RPMI7951 (cell line): ENCODE measurements at places on chromosomes 7 and 10.

DNA sequence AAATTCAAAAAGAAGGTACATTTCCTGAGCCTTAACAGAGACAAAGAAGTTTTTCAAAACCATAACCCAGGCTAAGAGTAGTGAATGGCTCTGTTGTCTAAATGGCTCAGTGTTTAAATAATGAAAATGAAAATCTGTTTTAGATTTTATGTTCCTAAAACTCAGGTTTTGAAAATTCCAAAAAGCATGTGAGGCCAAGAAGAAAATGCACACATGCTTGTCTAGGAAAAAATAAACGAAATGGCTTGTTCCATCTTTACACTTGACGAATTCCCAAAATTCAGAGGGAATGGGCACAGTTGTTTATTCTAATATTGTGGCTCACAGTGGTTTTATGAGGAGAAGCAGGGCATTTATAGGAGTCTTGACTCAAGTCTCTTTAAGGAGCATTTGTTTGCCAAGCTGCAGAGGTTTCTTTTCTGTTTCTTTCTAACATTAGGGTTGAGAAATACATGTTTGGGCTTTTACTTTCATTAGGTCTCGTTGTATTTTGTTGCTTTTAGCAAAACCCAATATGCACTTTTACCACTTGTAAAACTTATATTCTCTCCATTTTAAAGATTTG lies 527.6 kb upstream of the ANKRD30A start:
- DNase-seq, result no peak

DNA sequence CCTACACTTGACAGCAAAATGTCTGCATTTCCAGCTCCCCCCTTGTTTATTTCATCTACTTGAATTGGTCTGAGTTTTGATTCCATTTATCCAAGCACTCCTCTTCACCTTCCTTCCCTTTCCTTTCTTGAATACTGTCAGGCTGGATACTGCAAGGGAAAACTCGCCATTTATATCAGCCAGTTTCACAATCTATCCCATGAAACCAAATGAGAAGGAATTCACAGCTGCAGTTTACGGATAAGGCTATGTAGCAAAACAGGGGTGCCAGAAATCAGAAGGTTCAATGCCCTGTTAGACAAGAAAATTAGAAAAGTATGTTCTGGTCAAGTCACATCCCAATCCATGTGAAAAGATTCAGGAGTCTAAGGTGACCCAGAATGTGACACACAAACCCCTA lies 28.1 kb downstream of the CCDC6 start:
- no peak for DNase-seq

GRCh38 chr10:108775911-108776475 lies 1147.3 kb downstream of the XPNPEP1 start:
- peak; percentile 38 for DNase-seq

DNA sequence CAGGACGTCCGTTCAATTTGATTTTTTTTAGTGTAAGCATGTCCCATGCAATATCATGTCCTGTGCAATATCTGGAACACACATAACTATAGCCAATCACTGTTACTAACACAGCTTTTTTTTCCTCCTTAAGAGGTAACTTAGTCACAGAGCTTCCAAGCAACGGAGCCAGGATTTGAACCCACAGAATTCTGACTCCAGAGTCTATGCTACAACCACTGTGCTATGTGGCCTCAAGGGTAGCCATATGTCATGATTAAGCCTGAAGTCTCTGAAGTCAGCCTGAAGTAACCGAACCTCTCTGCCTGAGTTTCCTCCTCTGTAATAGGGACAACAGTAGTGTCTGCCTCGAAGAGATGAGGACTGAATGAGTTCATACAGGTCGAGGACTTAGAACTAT lies 42.2 kb upstream of the TCF7L2 start:
- DNase-seq, result no peak

DNA sequence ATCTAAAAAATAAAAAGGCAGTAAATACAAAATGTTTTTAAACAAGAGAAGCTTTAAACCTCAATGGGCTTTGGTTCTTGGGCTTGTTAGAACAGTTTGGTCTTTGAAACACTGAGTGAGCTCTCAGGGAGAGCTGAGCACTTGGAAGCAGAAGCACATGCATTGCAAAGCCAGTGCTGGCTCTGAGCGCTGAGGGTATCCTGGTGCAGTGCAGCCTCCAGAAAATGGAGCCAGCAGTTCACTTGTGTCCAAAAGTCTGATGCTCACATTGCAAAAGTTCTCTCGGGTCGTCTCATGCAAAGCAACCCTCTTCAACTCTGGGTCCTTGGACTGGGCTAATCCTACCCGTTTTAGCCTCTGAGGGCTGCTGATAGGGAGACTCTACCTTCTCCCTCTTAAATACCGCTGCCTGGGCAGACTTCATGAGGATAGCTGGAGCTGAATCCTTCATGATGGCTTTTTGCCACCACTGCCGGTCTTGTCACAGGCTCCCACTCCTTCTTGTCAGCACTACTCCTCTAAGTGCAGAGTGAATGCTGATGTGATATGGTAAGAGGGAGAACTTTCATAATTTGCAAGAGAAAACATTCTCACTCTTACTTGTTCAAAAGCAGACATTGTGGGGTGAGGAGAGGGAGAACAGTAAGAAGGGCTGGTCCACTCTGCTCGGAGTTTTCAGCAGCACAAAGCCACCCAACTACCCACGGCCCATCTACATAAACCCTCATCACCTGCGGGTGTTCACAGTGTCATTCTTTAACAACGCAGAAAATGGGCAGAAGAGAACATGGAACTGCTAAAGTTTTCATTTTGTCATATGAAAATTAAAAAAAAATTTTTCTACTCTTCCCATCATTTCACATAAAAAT lies 42.2 kb upstream of the BMPER start:
- DNase-seq, result no peak

DNA sequence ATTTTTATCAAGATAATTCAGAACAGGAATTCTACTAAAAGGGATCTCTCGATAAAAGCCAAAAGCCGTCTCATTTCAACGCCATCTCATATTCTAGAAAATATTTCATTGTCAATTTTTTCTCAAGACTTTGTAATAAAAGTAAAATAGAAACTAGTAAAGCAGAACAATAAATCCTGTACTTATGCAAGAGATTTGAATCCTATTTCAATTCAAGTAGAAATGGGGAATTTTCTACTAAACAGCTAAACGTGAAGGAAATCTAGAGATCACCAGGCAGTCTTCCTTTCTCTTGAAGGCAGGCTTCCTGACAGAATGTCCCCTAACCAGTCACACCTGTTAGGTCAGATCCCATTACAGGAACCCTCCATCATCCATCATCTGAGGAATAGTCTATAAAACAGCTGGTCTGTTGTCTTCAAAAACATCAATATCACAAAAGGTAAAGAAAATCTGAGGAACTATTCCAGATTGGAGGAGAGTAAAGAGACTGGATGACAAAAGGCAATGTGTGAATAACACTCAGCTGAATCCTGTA lies 23.7 kb downstream of the USP6NL start:
- no peak for DNase-seq

- DNase-seq, result no peak
Measured at GRCh38 chr10:127506094-127506493, 43.0 kb upstream of the NPS start.

DNA sequence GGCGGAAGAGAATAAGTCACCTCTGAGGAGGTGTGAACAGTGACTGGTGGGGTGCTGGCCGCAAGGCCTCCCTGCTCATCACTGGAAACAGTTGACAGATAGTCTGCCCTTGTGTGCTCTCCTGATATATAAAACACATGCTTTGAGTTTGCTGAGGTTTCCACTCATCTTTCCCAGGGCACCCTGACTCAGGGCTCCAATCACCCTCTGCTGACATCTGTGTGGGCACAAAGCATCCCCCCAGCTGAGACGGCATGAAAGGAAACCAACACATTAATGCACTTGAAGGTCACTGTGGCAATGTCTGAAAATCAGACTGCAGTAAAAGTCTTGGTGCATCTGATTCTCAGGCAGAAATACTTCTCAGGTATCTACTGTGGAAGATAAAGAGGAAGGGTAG lies 49.8 kb downstream of the EPDR1 start:
- DNase-seq, result peak; percentile 7

GRCh38 chr10:60123668-60124067 lies 217.3 kb upstream of the CCDC6 start:
- no peak for DNase-seq

- DNase-seq, result no peak
Measured at GRCh38 chr10:37552881-37553280, 304.5 kb downstream of the ZNF248 start.

GRCh38 chr7:92621026-92621540 lies 30.9 kb upstream of the FAM133B start:
- DNase-seq, result peak; percentile 93

- no peak for DNase-seq
Measured at GRCh38 chr7:22319424-22320403, 37.2 kb downstream of the RAPGEF5 start.

GRCh38 chr10:5975641-5976473 lies 1.5 kb downstream of the IL15RA start:
- peak; percentile 23 for DNase-seq

- DNase-seq, result no peak
Measured at GRCh38 chr7:139511315-139511714, 12.2 kb upstream of the CLEC2L start.

GRCh38 chr7:42628054-42628453 lies 283.8 kb downstream of the C7orf25 start:
- DNase-seq, result no peak

DNA sequence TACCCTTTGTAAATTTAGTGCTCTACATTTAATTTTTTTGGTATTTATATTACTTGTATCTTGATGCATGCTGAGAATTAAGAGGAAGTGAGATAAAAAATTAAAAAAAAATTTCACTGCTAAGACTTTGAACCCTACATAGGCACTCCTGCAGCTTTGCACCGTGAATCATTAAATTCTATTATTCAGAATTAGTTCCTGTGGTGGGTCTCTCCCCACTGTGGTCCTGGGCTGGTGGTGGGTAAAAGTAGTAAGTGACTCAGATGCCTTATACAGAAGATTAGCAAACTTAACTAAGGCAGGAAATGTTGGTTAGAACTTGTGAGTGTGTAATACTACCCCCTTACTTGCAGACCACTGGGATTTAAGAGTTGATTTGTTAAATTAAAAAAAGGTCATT lies 72.6 kb downstream of the AP3M1 start:
- peak; percentile 66 for DNase-seq

- DNase-seq, result peak; percentile 90
Measured at GRCh38 chr10:87546210-87546609, 41.5 kb downstream of the MINPP1 start.

- DNase-seq, result no peak
Measured at GRCh38 chr7:30411897-30412296, 66.7 kb downstream of the NOD1 start.

- DNase-seq, result peak; percentile 15
Measured at GRCh38 chr7:82729172-82730030, 285.8 kb upstream of the CACNA2D1 start.

DNA sequence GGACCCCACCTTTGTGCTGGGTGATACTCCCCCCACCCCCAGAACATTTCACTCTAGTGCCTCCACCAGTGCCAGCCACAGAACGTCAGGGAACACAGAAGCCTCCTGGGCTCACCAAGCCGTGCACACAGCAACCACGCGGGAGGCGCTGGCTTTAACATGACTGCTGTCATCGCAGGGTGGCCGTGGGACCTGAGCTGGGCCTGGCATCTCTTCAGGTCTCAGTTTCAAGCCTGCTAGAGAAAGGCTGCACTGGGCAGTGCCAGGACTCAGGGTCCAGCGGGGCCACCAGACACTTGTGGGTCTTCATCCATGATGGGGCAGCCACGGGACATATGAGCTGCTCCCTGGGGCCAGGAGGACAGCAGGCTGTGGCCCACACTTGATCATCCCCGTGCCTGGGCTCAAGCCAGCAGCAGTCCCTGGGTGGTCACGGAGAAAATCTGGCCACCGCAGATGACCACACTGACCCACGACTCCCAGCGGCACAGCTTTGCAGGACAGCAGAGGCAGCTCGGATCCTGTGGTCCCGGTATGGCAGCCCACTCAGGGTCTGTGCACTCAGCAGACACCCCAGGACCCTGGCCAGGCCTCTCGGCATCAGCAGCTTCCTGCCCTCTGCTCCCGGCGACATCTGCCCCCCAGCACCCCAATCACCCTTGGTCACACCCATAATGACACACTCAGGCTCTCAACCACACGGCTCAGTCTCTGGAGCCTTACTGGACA lies 44.2 kb downstream of the CAMK2B start:
- DNase-seq, result peak; percentile 82

DNA sequence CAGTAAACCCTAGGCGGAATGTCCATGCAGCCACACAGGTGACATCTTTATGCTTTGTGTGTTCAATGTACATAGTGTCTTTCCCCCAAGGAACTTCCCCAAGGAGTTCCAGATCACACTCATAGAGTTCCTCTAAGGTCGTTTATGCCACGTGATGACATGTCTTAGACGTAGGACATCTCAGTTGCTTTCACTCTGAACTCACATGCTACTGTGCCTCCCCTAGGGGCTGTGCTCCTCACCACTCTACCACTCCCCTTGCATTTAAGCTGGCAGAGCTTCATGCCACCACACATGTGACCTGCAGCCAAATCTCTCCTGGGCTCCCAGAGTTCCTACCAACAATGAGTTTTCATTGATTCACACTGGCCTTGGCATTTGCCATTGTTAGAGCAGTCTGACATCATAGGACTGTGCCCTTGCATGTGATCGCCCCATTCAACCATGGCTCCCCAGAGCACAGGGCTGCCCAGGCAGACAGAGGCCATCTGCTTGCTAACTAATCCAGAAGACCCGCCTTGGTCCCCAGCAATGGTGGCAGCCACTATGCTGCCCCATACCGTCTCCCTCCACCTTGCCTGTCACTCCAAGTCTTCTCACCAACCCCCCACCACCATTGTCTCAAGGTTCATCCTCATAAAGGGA lies 95.3 kb upstream of the MACROH2A2 start:
- no peak for DNase-seq

- peak; percentile 91 for DNase-seq
Measured at GRCh38 chr10:93334901-93335327, 147.2 kb downstream of the MYOF start.
